EH (cell line): ENCODE measurements at places on chromosomes 16 and 17.

DNA sequence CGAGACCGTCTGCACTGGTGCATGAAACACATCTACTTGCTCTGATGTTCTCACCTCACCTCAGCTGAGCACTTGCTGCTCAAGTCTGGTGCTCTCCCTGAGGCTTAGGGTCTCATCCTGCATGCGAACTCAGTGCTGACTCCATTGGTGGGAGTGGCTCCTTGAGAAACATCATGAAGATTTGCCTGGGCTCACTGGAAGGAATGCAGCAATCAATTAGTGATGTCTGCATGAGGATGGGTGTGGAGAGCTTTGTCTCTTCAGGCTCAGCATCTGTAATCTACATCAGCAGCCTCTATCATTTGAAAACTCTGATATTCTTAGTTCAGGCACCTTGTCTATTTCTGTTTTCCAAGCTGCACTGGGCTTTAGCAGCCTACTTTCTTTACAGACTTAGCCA is 204.4 kb downstream of the IRF8 start:
- no peak for DNase-seq

DNA sequence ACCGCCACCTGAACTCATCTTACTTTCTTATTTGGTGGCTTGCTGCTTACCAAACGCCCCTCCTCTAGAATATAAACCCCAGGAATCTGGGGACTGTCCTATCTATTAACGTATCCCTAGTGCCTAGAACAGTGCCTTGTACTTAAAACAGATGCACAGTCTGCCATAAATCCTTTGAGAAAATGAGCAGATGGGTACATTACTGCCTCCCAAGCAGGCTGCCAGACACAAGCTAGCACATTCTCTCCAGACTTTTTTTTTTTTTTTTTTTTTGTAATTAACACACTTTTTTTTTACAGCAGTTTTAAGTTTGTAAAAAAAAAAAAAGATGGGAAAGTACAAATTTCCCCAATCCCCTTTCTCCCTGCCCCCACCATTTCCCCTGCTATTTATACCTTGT is 57.3 kb upstream of the RPL38 start:
- no peak for DNase-seq

DNA sequence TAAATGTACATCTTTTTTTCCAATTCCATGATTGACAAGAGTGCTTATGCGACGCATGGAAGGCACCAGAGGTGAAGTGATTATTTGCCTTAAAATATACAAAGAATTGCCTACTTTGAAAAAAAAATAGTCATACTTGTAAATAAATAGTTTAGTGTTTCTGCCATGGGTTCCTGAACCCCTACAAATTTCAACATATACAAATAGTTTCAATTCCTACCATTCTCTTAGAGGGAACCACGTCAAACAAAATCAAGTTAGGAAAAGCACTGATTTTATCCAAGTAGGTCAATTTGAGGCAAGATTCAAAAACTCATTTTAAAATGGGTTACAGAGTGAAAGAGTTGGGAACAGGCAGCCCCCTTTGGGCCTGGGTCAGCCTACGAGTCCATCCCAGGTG is 11.7 kb downstream of the CMTM3 start:
- no peak for DNase-seq

- DNase-seq = peak; percentile 11
These were observed 12.9 kb downstream of the GNGT2 start for GRCh38 chr17:49197346-49197998.

DNA sequence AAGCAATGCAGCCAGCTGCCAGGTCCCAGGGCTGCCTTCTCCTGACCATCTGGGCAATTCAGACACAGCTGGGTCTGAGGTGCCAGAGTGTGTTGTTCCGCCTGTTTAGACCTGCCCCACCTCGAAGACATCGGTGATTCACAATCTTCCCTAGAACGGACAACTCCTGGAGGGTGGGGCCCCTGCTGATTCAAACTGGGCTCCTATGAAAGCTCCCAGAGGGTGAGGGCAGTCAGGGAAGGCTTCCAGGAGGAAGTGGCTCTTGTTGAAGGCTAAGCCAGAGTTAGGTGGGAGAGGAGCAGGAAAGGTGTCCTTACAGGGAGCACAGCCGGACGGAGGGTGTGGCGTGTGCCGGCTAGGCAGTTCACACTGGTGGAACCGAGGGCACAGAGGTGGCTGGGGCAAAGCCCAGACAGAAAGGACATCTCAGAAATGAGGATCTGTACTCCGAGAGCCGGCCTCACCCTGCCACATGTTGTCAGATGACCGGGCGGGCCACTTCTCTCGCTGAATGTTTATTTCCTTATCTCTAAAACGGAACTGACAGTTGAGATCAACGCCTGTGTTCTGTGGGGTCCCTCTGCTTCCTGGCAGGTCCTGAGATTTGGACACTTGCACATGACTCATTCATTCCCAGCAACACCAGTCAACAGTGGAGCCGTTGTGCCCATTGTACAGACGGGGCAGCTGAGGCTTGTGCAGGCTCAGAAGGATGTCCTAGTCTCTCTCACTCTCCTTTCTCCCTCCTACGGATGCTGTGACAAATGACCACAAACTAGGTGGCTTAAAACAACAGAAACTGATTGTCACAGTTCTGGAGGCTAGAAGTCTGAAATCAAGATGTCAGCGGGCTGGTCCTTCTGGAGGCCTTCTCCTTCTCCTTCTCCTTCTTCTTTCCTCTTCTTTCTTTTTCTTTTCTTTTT is 26.9 kb upstream of the LITAF start:
- DNase-seq = no peak

DNA sequence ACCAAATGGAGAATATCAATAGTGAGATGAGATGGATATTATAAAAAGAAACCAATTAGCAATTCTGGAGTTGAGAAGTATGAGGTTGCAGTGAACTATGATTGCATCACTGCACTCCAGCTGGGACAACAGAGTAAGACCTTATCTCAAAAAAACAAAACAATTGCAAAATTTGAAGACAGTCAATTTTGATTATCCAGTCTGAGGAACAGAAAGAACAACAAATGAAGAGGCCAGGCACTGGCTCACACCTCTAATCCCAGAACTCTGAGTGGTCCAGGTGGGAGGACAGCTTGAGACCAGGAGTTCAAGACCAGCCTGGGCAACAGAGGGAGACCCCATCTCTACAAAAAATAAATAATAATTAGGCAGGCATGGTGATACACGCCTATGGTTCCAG is 35.0 kb downstream of the USP32 start:
- DNase-seq = peak; percentile 41

- DNase-seq = no peak
These were observed 26.5 kb downstream of the GJD3 start for GRCh38 chr17:40338058-40338457.

- no peak for DNase-seq
These were observed 1.7 kb upstream of the BRCA1 start for GRCh38 chr17:43126911-43127290.

GRCh38 chr16:78945336-78945735 is 655.2 kb downstream of the MAF start:
- DNase-seq = no peak

DNA sequence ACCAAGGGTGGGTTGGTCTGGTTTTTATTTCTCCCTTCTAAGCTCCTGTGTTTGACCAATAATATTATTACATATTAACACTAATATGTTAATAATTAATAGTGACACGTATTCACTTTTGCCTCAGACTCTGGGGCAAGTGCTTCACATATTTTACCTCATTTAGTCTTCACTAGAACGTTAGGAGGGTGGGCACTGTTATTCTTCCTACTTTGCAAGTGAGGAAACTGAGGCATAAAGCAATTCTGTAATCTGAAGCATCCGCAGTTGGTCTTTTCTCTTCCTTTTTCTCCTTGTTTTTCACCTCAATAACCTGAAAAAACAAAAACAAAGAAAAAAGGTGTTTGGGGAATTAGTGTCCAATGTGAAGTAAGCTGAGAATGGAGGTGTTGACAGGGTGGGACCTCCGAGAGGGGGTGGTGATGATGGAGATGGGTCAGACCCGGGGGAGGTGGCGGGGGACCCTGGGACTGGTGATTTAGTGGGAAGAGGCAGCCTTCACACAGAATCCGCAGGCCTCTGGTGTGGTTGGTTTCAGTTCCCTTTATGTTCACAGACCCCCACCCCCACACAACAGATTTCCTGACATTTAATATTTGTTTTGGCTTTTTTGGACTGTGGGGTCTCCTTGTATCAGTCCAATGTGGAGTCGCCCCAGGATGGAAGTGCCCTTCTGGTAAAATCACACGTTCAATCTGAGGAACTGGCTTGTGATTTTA is 3.7 kb downstream of the CDH1 start:
- no peak for DNase-seq

- DNase-seq = no peak
These were observed 202.4 kb downstream of the SEC14L1 start for GRCh38 chr17:77343031-77343800.

GRCh38 chr17:75875182-75875939 is 3.0 kb downstream of the TRIM47 start:
- DNase-seq = no peak

GRCh38 chr17:4789701-4789950 is 862 bp downstream of the GLTPD2 start:
- DNase-seq = no peak
